ENCODE measurements at places on chromosomes 5 and 9.

GRCh38 chr5:12277504-12278192 lies 373.4 kb upstream of the CTNND2 start:
- no peak for DNase-seq

- DNase-seq, result no peak
These were observed 153.4 kb downstream of the OLFM1 start for GRCh38 chr9:135240871-135241311.

DNA sequence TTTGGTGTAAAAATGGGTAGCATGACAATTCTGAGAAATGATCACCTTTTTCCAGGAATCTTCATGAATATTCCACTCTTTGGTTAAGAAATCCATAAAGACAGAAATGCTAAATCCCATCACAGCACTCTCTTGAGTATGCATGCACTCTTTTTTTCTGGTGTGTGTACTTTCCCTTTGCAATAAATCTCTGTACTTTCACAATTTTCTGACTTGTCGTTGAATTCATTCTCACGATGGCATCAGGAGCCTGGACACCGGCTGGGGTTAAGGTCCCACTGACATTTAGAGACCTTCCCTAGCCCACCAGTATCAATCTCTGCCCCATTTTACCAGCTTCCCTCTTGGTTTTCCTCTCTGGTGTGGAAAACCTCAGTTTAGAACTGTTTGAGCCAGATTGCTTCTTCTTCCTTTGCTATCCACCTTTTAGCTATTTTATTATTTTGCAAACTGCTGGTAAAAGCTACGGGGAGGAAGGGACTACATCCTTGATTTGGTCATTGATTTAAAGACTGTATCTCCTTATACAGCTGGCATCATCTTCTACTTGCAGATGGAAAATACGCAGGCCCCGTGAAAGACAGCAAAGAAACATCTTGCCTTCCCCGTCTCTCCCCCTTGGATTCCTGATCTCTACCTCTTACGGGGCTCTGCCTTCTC lies 59.9 kb upstream of the ZFR start:
- DNase-seq, result no peak

DNA sequence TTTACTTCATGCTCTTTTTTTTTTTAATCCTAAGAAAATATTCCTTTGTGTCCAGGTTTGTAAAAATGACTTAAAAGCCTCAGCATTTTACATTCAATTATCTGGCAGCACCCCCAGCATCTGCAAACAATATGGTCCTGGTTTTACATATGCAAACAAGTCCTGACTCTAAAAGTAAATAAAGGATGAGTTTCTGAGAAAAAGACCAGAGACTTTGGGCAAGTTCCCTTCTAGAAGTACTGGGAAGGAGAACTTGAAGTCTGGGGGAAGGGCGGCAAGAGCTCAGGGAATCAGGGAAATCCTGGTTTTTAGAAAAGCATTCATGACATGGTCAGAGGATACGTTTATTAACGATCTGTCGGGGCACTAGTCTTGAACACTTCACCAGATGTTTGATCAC lies 25.8 kb downstream of the COL23A1 start:
- DNase-seq, result no peak

DNA sequence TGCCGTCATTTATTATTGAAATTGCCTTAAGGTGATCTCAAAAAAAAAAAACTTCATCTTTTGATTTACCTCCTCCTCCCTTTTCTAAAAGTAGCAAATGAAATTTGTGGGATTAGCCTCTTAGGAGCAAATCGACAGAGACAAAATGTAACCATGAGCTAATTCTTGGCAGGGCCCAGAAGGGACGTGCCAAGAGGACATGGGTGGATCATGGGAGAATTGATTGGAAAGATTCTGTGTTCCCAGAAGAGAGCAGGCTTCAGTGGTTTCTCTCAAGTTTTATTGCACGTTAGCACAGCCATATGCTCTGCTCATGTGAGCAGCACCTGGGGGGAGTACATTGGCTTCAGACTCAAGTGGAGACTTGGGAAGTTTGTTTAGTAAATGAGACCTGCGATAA lies 394.6 kb downstream of the ELAVL2 start:
- no peak for DNase-seq

DNA sequence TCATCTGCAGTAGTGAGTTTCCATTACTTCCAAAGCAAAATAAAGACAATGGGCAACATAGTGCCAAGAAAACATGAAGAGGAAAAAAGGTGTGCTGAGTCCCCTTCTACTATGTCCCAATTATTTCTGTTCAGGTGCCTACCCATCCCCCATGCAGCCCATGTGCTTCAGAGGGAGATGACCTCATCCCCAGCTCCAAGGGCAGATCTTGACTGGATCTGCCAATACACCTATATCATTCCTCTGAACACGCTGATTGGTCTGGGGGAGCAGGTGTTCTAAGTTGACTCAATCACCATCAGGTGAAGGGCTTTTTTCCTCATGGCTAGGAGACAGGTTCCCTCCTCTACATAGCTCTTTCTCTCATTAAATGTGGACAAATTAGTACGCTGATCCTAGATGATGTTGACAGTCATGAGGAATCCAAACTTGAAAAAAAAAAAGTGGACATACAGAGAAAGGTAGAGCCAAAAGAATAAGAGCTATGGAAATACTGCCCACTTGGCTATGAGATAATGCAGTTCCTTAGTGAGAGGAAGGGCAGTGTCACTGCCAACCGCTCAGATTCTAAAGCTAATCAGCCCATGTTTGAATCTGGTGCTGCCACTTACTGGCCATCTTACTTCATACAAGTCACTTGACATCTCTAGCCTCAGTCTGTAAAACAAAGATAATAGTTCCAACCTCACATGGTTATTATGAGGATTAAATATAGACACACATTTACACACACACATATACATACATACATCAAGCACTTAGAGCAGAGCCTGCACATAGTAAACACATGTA lies 23.1 kb downstream of the PRELID2 start:
- DNase-seq, result no peak

- no peak for DNase-seq
These were observed 1374.8 kb upstream of the DMAC1 start for GRCh38 chr9:9174358-9174757.

GRCh38 chr5:141879941-141880738 lies 1.9 kb upstream of the PCDH1 start:
- DNase-seq, result no peak

GRCh38 chr9:76799473-76799872 lies 35.2 kb downstream of the PCA3 start:
- no peak for DNase-seq

- DNase-seq, result no peak
These were observed 18.0 kb downstream of the IL9 start for GRCh38 chr5:135877570-135878155.

- no peak for DNase-seq
These were observed 17.6 kb upstream of the ERCC6L2 start for GRCh38 chr9:95857896-95858295.

All from GF-D8 (cell line).